ENCODE measurements at places on chromosomes 6 and 20.

DNA sequence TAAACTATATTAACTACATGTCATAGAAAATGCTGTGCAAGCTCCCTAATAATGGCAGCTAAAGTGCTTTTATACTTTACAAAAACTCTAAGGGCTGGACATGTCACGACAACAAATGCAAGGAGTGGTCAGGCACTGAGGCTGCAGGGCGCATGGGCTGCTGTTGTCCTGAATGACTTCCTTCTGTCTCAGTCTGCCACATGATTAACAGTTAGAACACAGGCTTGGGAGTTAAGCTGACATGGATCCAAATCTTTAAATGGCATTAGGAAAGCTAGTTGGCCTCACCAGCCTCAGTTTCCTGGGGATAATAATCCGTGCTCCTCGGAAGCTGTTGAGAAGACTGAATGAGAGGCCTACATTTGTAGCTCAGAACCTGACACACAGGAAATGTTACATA, 57.4 kb downstream of the PREP start:
- no peak for DNase-seq

GRCh38 chr6:13180538-13180937, 147.8 kb downstream of the TBC1D7 start:
- no peak for DNase-seq

GRCh38 chr6:3999800-4000661, 78.9 kb downstream of the FAM217A start:
- no peak for DNase-seq

DNA sequence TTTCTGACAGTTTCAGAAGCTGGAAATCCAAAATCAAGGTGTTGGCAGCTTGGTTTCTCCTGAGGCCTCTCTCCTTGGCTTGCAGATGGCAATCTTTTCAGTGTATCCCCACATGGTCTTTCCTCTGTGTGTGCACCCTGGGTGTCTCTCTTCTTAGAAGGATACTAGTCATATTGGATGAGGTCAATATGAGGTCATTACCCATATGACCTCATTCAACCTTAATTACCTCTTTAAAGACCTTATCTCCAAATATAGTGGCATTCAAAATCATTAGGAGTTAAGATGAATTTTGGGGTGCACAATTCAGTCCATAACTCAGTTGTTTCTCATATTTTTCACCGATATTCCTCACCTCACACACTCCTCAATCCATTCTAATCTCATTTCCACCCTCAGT, 92.4 kb upstream of the TGM3 start:
- DNase-seq, result no peak

DNA sequence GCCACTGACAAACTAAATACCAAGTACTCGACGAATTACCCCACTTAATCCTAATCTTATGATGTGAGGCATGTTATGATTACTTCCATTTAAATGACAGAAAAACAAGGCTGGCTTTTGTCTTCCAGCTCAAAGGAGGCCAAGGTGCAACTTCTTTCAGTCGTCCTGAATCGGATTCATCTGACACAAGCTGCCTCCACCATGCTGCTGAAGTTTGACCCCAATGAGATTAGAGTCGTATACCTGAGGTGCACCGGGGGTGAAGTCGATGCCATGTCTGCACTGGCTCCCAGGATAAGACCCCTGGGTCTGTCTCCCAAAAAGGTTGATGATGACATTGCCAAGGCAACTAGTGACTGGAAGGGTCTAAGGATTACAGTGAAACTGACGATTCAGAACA, 71.0 kb downstream of the CHD6 start:
- no peak for DNase-seq

DNA sequence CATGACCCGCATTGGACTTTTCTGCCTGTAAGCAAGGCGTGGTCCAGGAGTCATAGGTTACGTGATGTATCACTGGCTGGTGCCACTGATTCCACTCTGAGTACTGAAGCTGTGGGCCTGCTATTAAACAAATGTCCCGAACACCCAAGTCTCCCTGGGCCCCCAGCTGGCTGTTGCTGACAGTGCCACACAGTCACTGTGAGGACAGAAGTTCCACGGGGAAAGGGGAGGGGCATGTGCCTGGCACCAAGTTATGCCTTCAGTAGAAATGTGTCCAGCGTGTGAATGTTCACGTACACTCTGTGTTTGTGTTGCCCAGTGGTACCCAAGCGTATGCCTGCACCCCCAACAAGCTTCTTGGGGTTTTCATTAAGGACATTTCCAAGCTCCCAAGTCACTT, 171.4 kb upstream of the QKI start:
- no peak for DNase-seq

GRCh38 chr6:9064156-9064555, 628.8 kb upstream of the SLC35B3 start:
- no peak for DNase-seq

DNA sequence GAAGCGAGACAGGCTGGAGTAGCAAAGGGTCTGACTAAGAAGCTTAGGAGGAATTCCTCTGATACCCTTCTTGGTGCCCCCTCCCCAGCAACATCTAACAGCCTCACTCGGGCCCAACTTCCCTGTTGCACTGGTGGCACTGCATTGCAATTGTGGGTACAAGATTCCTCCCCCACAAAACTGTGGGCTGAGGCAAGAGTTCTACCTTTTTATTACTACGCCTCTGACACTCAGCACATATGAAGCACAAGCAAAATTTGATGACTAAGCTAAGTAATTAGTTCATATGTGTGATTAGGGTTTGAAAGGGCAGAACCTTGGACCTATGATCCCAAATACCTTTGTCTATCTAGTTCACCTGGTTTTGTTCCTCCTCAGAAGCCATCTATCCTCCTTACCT, 83.5 kb downstream of the ZHX3 start:
- DNase-seq, result no peak

- DNase-seq, result no peak
Observed at GRCh38 chr6:56517155-56517745, 125.4 kb downstream of the DST start.

- no peak for DNase-seq
Observed at GRCh38 chr6:39333644-39334438, 11.3 kb upstream of the KCNK16 start.

All from SIG-M5 (cell line).